Aorta (tissue), 5 donors: ENCODE measurements at places on chromosomes 5 and 9.

DNA sequence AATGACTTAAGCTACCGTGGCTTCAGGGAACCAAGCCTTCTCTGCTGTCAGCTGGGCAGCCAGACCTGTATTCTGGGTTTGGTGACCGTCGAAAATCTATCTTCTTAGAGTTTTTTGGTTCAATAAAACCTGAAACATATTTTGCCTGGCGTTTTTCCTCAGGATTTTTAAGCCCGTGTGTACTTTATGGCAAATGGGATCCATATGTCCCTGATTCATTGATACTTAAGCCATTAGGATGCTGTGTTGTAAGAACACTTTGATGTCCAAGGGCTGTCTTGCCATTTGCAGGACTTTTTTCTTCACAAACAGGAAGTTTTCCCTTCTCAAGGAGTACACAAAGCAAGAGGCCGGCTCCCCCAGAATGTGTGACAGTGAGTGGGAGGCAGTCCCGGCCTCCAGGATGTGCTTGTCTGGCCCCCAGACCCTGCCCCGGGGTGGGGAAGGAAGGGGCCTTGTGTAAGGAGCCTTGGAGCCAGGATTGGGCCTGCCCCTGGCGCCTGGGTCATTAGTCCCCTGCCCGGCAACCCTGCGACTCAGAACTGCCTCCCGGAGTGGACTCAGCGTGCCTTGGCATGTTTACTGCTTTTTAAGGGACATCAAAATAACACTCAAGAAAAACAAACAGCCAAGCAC lies 83.4 kb upstream of the SMIM23 start:
- no peak for DNase-seq

GRCh38 chr5:94057217-94057616 lies 315.8 kb upstream of the POU5F2 start:
- DNase-seq: no peak

GRCh38 chr9:114202849-114203248 lies 47.5 kb downstream of the COL27A1 start:
- no peak for DNase-seq

GRCh38 chr5:176366232-176366894 lies 1.1 kb downstream of the ARL10 start:
- DNase-seq: no peak

- no peak for DNase-seq
Measured at GRCh38 chr5:153952893-153953292, 85.8 kb downstream of the FAM114A2 start.

DNA sequence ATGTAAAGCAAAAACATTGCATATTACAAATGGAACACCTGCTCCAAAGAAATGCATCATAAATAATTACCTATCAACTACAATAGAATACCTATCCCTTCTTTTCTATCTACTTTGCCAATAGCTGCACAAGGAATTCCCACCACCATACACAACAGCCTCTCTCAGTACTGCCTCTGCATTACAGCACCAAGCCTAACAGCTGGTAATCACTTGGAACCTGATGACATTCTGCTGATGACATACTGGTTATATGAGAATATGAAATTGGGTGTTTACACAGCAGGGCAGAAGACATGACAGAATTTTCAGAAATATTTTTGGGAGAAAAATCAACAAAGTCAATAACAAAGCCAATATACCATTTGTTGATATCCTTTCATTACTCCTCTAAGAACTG lies 43.2 kb downstream of the PSMB7 start:
- no peak for DNase-seq

DNA sequence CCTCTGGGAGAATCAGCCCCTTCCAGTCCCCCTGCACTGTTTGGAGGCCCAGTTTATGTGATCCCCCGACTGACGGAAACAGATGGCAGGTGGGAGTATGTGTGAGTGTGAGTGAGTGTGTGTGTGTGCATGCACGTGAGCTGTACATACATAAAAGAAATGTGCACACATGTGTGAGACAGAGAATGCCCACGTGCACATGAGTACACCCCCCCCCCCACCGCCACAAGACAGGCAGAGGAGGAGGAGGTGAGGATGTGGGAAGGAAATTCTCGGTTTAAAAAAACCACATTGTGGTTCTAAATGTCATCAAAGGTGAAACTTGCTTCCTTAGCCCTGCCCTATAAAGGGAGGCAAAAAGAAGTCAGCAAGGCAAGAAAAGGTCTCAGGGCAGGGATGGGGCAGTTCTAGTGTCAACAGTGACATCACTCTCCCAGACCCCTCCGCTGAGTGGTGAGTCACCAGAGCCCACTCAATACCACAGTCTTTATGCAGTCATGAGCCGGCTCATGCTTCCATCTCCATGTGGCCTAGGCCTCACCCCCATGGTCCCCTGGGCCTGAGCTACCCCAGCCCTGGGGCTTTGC lies 79.2 kb upstream of the HSPA9 start:
- DNase-seq: no peak

DNA sequence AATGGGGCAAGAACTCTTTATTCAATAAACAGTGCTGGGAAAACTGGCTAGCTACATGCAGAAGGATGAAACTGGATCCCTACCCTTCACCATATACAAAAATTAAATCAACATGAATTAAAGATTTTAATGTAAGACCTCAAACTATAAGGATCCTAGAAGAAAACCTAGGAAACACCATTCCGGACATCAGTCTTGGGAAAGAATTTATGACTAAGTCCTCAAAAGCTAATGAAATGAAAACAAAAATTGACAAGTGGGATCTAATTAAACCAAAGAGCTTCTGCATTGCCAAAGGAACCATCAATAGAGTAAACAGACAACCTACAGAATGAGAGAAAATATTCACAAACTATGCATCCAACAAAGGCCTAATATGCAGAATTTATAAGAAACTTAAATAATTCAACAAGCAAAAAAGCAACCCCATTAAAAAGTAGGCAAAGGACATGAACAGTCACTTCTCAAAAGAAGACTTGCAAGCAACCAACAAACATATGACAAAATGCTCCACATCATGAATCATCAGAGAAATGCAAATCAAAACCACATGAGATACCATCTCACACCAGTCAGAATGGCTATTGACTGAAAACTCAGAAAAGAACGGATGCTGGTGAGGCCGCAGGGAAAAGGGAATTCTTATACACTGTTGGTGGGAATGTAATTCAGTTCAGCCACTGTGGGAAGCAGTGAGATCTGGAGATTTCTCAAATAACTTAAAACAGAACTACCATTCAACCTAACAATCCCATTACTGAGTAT lies 104.3 kb upstream of the MAP3K1 start:
- DNase-seq: no peak

DNA sequence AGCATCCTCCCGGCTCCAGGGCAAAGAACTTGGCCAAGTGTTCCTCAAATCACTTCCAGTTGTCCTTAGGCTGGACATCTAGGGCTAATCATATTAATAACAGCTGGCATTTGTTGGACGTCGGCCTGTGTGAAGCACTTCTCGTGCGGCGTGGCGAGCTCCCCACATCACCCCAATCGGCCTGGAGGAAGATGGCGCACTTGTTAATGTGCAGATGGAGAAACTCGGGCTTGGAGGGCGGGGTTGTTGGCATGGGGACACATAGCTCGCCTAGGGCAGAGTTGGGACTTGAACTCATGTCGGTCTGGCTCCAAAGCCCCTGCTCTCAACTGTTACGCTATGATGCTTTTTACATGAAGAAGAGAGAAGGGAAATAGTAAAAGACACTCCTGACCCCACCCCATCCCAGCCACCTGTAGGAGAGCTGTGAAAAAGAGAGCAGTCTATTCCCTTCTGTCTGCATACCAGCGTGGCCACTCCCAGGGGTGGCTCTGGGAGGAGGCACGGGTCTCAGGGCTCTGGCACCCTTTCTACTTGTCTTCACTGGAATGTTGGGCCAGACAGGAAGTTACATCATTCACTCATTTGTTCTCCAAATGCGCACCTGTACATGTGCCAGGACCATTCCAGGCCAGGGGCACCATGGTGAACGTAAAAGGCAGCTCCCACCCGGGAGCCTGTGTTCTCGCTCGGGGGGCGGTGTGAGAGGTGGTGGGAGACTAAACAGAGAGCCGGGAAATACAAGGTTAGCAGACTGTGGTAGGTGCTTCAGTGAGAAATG lies 12.8 kb upstream of the NUP214 start:
- peak; percentile 72 for DNase-seq

GRCh38 chr9:132556714-132557113 lies 25.7 kb upstream of the BARHL1 start:
- DNase-seq: no peak

GRCh38 chr5:139648205-139649081 lies at the start of gene CXXC5:
Gene CXXC5, plus strand, starts transcription at chr5:139648349. Its CDS starts 32,175 bp downstream, at chr5:139680524.
- DNase-seq: peak; percentile 96

DNA sequence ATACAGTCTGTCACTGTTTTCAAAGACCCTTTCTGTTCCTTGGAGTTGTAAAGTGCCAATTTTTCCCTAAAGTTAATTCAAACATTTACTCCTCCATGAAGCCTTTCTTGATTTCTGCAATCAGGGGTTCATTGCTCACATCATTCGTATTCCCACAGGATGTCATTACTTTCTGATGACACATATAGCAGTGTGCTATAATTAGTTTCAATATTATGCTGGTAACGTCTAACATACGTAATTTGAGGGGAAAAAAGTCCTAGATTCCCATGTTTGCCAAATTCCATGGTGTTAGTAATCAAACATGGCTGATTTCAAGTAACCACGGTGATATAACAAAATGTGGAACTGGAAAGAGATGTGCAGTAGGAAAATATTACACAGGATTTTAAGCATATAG lies 468.2 kb upstream of the MEF2C start:
- no peak for DNase-seq

GRCh38 chr5:7916171-7916804 lies 47.3 kb downstream of the MTRR start:
- no peak for DNase-seq

DNA sequence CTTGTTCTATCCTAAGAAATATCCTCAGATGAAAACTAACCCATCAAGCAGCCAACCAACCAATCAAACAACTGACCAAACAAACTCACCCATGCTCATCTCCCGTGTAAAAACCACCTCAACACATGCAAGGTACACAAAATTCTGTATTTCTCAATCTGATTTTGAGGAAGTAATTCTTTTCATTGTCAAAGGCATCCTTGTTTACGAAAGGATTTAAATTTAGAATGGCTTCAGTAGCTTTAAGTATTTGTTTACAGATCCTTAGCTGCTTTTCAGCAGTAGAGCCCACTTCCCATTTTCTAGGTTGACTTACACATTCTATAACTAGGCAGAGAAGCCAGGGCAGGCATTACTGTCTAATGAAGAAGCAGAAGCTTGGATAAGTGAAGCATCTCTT lies 78.6 kb downstream of the NTRK2 start:
- DNase-seq: no peak
